Right renal pelvis (tissue), 4 donors: ENCODE measurements at places on chromosomes 11 and 22. TPM values are rescaled to one million over a fixed set of nuclear protein-coding genes. Genes with fewer than 3 reads are reported as not detected.

DNA sequence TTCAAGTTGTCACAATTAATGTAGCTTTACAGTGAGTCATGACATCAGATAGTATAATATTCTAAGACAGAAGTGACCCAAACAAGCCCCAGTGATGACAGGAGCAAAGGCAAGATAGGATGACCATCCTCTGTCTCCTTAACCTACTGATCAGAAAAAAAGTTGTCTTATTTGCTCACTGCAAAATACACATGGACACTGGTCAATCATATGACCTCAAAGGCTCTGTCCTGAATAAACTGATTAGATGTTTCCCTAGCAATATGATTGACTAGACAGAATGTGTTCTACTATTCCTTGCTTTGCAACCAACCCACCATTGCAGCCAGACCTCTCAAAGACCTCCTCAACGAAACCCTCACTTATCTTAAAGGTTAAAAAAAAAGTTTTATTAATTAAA, 117.4 kb downstream of the SYN3 start:
- no peak for DNase-seq

GRCh38 chr11:17498475-17498874, 21.8 kb upstream of the ABCC8 start:
- DNase-seq = no peak

The BAIAP2L2 gene
- polyA plus RNA-seq = 7.1 TPM

GRCh38 chr11:13761250-13761649, 92.8 kb downstream of the FAR1 start:
- DNase-seq = no peak

The P2RX3 gene
- polyA plus RNA-seq = 0.69 TPM

GRCh38 chr11:33895752-33896137, 3.9 kb upstream of the LMO2 start:
- DNase-seq = no peak

GRCh38 chr11:77547863-77548551, 41.7 kb upstream of the AQP11 start:
- peak; percentile 51 for DNase-seq

The SYT12 gene
- polyA plus RNA-seq = 0.20 TPM

The LYVE1 gene
- polyA plus RNA-seq = 61.7 TPM

GRCh38 chr11:12694183-12694531, 19.9 kb downstream of the TEAD1 start:
- DNase-seq = no peak

The LRRC75B gene
- polyA plus RNA-seq = 31.6 TPM

DNA sequence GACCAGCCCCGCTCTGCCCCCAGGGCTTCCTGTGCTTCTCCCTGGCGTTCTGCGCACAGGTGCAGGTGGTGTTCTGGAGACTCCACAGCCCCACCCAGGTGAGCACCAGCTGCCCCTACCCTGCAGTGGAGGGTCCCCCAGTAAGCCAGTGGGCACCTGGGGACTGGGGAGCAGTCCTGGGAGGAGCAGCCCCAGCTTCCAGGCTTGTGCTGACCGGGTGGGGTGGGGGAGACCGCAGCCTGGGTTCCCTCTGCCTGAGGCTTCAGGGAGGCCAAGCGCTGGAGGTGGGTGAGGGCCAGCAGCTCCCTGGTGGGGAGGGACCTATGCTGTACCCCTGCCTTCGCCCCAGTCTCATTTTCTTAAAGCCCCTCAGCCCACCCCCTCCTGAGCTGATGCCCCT, 6.9 kb downstream of the TSPAN32 start:
- no peak for DNase-seq
